ENCODE measurements at places on chromosomes 7 and 10.
A peak's percentile ranks its signal among the peaks of the same experiment; 100 is the strongest.

- DNase-seq, result no peak
Observed at GRCh38 chr7:89002981-89003956, 207.7 kb upstream of the TEX47 start.

GRCh38 chr10:43322769-43323168, 48.7 kb upstream of the FXYD4 start:
- peak; percentile 77 for DNase-seq

GRCh38 chr10:80598084-80598798, 60.5 kb downstream of the SH2D4B start:
- DNase-seq, result no peak

DNA sequence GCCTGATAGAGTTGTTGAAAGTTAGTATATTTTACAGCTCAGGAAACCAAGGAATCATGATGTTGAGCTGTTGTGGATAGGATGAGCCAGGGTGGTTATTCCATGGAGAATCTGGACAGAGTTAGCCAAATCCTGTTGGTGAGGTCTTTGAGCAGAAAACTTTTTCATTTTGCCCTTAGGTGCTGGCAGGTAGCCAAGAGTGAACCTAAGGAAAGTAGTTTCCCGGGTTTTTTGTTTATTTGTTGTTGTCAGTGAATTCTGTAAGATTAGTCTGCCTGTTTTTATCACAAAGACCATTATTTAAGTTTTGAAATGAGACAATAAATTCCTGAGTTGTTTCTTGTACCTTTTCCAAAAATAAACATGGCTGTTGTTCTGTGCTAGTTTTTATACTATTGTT, 61.0 kb downstream of the GALNT11 start:
- DNase-seq, result no peak

- no peak for DNase-seq
Observed at GRCh38 chr7:66283003-66283920, 78.1 kb downstream of the TPST1 start.

DNA sequence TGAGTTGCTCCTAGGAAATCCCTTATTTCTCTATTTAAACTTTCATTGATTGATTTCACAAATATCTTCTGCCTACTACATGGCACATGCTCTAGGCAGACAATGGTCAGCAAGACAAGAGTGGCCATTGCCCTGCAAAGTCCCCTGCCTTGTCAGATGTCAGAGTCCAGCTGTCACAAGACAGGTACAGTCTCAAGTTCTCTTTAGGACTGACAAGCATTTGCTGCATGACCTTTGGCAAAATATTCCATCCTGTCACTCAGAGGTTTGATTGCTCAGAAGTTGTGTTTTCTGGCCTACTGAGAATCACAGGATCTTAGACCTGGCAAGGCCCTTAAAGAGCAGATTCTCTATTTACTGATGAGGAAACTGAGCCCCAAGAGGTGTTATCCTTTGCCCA, 322.3 kb upstream of the NFE2L3 start:
- DNase-seq, result no peak

- DNase-seq, result peak; percentile 30
Observed at GRCh38 chr7:55018361-55019190, at the start of gene EGFR. EGFR (plus strand) TSS chr7:55019017; CDS start chr7:55019278, 261 bp downstream.

DNA sequence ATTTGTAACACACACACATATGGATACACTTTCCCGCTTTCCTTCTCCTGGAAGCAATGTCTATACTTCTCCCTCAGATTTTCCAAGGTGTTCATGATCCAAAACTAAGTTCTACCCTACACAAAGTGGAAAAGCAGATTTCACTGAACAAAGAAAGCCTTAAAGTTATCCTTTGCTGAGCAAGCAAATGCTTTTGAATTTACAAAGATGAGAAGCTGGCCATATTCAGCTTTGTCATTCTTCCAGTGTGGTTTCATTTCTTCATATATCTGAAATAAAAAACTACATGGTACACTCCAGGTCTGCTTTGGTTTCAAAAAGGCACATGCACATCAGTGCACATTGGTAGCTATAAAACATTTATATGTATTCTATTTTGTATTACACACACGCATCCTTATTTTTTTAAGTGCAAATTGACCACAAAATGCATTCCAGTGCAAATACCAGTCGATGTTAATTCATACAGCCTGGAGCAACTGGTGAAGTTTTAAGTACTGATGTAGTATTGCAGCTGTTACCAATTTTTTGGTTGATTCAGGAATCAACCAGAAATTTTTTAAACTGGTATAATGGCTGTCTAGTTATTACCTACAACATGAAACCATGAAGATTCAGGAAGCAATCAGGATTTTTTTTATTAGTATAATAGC, 65.5 kb upstream of the SRPK2 start:
- no peak for DNase-seq

DNA sequence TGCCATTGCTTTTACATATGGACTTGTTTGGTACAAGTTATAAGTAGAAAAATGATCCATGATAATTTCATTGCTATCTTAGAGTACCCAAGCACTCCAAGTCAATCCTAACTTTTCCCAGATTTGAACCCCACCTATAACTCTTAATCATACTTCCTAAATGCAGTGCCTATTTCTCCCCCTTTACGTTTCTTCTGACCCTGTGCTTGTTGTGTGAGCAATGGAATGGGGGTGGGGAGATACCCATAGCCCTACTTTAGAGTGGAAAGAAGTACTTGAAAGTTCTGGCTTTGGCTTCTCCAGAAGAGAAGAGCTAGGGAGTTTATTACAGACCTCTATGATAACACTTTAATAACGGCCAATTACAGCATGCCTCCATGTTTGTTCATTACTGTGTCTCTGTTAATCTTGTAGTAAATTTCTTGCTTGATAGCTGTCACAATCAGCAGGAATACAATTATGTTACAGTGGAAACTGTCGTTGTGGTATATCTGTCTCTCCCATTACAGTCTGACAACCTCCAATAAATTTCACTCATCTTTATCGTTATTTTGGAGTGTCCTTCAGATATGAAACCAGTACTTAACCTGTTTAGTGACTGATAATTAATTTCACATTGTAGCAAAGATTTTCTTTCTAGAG, 34.0 kb downstream of the CNPY1 start:
- DNase-seq, result no peak

DNA sequence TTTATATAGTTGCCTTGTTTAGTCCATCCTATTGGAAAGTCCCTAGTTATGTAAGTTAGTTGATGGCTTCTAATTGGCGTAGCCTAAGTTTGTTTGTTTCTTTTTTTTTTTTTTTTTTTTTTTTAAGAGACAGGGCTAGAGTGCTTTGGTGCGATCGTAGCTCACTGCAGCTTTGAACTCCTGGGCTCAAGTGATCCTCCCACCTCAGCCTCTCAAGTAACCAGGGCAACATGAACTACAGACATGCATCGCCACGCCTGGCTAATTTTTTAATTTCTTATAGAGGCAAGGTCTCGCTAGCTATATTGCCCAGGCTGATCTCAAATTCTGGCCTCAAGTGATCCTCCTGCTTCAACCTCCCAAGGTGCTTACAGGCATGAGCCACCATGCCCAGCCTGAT, 7.1 kb downstream of the CSGALNACT2 start:
- DNase-seq, result no peak

DNA sequence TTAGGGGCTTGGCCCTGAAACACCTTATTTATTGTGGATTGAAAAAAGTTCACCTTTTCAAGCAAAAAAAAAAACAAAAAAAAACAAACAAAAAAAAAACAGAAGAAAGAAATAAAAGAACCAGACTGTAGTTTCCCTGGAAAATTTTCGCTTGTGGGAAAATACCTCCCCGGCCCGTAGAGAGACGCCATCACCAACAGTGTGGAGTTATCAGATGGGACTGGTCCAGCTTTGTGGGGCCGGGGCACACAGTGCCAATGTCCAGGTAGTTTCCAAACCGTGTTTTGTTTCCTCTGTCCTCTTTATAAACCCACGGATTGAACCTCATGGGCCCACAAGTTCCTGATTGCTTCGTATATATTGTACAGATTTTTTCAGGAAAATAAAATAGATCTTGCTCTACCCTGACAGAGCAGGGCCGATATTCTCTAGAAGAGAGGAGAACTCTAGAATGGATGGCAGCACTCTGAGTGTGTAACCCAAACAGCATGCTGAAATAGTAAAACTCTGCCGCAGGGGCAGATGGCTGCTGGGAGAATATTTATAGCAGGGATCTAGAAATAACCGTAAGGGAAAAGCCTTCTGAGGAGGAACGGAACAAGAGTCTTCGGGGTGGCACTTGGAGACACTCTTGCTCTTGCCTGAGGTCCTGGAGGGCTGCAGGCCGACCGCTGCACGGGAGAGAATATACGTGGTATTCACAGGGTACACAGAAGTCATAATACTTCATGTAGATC, 241.0 kb downstream of the FRMD4A start:
- no peak for DNase-seq

DNA sequence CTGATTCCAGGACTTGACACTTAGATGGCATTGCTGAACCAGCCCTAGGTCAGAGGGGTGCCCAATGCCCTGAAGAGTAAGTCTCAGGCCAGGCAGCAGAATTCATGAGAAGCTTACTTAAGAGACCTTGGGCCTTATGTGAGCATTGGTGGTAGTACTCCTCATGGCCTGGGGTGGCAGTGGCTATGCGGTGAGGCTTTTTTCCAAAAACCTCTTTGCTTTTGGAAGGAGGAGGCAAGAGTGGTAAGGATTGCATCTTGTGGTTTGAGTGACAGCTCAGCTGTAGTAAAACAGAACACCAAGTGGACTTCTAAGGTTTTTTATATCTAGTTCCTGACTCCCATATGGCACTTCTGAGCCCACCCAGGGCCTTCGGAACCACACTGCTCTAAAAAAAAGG, 459.0 kb upstream of the STEAP1 start:
- DNase-seq, result no peak

DNA sequence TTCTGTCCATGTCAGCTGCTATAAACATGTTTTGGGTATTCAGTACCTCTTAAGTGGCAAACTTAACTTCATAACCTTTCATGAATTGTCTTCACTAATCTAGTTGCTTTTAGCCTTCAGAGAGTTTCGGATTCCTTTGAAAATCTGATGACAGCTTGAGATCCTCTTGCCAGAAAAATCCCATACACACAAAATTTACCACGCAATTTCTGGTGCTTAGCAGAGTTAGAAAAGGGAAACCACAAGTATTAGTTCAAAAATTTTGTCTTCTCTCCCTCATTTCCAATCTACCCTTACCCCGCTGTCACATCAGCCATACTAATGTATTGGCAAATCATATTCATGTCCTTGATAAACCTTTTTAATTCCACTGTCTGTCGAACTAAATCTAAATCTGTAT, 72.7 kb upstream of the TMEM106B start:
- DNase-seq, result no peak

DNA sequence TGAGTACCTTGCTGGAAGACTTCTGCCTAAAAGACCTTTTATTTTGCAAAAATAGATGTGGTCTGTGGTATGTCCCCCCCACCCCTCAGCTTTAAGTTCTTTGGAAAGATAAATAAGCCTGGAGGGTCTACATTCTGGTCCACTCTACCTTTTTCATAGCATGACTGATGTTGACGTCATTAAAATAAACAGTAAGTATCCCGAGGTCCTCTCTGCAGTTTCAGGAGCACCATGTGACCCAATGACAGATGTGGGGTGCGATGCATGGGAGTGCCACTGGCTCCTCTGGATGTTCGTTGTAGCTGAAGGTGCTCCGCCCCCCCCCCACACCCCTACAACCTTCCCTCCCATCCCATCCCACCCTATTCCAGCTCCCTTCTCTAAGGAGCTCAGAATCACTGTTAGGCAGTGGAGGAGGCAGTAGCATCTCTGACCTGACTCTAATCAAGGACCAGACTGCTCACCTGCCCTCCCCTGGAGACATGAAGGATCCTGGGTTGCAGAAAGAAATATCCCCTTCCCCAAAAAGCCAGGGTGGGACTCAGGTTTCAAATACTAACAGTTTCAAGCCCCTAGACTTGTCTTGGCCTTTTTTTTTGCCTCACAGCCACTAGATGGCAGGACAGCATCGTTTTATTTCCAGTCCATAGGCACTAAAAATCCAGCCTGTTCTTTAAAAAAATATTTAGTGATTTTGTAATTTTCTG, 25.1 kb downstream of the CASP7 start:
- no peak for DNase-seq

GRCh38 chr10:57679916-57680315, 587.8 kb downstream of the IPMK start:
- DNase-seq, result no peak

DNA sequence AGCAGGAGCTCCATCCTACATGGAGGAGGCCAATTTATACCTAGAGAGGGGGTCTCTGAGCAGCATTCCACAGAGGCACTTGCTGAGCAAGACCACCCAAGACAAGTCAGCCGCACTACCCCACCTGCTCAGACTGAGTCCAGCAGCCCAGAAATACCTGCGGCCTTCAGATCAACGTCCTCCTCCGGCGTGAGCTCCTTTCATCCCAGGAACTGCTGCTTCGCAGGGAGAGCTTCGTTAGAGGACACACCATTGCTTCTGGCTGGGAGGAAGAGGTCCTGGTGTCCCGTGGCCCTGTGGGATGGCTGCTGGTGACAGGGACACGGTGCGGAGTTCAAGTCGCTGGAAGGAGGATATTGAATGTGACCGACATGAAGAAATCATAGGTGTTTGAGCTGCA, 216.9 kb upstream of the PPP2R2D start:
- DNase-seq, result no peak

DNA sequence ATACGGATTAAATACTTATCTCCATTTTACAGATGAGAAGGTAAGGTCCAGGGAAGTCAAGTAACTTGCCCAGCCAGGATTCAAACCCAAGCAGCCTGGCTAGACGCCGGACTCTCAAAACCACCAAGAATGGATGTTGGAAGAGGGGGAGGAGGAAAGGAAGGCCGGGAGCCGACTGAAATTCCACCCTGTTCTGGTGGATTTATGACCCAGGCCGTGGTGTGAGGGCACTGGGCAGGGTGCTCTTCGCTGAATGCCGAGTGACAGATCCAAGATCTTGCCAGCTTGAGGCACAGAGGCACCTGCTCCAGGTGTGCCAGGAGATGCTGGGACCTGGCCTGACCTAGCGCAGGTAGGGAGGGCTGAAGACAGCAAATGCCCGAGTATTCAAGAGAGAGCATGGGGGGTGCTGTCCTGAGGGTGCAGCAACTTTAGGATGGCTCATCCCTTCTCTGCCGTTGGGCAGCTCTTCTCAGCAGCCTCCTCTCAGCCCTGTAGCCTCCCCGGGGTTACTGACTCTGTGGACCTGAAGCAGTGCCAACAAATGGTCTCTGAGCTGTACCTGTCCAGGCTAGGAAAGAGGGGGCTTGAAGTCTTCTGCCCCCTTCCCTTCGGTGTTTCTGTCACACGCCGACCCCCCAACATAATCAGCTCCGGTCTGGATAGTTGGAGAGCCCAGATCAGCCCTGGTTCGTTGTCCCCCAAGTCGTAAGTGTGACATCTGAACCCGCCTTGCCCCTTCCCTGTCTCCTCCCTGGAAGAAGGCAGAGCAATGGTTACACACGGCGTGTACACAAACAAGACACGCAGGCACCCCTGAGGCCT, 713 bp downstream of the LOXL4 start:
- DNase-seq, result no peak

GRCh38 chr7:48734695-48735406, 189.5 kb upstream of the CDC14C start:
- DNase-seq, result no peak

- DNase-seq, result no peak
Observed at GRCh38 chr10:13496164-13496563, 32.6 kb downstream of the BEND7 start.

- no peak for DNase-seq
Observed at GRCh38 chr7:66110856-66111255, 3.8 kb upstream of the CRCP start.
